ENCODE measurements at places on chromosomes 12 and 14.

DNA sequence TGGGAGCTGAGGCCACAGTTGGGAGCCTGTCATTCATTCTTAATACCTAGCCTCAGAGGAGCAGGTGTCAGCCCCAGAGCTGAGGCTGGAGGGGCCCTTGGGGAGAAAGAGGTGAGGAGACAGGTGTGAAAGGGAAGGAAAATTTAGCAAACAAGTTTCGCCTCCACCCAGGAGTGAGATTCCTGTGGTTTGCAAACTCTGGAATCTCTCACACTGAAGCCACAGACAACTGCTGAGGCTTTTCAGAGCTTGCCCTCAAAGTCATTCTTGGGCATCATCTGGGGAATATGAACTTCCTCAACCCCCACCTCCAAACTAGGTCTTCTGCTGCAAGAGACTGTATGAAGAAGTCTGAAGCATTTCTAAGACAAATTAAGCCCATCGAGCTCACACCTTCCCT, 589.5 kb upstream of the TBX3 start:
- DNase-seq, result no peak

GRCh38 chr12:79659961-79660431, 30.8 kb downstream of the PAWR start:
- DNase-seq, result no peak

DNA sequence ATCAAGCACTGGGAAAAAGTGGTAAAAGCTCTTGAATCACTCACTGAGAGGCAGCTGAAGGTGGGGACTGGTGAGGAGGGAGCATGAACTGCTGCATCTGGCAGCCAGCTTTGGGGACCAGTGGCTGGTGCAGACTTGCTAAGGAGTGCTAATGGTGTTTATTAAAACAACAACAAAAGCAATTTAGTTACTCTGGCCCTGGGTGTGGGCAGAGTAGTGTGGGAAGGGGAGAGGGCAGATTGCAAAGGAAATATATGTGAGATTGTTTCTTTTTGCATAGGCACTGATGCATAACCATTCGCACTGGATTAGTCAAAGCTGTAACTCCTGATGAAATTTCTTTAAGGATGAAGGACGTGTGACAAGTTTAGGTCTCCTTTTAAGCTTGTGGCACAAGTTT, 8.1 kb downstream of the TXNRD1 start:
- no peak for DNase-seq

- DNase-seq, result no peak
Observed at GRCh38 chr14:103115845-103116572, 7.3 kb upstream of the TNFAIP2 start.

DNA sequence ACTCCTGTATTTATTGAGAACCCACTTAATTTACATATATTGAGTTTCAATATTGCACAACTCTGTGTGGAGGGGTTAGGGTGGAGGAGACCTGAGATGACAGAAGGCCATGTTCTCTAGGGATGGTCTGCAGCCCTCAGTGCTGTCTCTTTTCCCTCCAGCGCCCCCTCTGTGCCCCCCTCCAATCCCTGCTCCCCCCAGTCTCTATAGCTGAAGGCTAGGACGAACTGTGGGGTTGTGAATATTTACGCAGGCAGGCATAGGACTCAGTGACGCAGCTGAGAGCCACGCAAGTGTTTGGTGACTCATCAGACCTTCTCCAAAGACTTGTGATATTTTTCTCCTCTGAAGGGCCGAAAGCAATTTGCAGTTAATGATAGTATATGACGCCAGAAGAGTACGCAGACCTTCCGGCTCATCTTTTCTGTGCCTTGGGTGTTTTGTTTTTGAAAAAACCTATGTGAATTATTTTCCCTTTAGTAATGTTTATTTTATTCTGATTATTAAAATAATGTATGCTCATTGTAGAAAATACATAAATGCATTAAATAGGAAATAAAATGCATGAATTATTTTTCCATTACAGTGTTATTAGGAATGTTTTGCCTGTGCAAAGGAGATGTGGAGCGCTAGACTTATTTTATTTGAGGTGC, 85.3 kb downstream of the SLC25A47 start:
- no peak for DNase-seq

DNA sequence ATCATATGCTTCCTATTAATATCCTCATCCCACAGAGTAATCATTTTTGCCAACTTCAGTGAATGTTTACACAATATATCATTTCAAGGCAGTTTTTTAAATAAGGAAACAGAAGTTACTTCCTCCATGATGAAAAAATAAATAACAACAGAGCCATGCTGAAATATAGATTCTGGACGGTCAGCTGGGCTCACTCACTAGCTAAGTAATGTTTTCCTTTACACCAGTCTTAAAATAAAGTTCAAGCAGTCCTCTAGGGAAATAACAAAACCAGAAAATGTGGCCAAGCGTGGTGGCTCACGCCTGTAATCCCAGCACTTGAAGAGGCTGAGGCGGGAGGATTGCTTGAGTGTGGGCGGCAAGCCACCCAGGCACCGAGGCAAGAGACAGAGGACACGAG, 28.7 kb downstream of the AICDA start:
- no peak for DNase-seq

GRCh38 chr12:67531501-67531900, 117.0 kb upstream of the DYRK2 start:
- no peak for DNase-seq

DNA sequence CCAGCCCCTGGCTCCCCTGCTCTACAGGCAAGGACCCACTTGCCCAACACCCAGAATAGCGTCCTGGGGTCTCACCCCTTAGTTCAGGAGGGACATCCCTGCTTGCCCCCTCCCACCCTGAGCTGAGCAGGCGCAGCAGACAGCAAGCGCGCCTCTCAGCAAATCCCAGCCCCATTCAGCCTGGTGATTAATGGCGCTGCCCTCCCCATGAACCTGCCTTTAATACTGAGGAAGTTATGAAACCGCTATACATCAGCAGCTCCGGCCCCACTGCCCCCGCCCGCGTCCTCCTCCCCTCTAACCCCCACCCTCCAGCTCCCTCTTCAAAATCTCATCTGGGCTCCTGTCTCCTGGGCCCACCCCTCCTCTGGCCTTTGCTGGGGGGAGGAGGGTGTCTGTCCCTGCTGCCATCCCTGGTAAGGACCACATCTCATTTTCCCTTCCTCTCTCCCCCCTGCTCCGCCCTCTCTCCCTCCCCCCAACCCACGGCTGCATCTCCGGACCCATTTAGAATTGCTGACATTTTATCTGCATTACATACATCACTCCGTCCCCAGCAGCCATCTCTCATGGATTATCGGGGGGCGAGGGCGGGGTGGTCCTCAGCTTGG, 7.1 kb upstream of the SMUG1 start:
- no peak for DNase-seq

- DNase-seq, result no peak
Observed at GRCh38 chr14:75298187-75298965, 19.7 kb downstream of the FOS start.

All from Jurkat, Clone E6-1 (cell line).